Articular chondrocyte of knee joint (primary cell): ENCODE measurements at places on chromosomes 12 and 14. TPM values are rescaled to one million over a fixed set of nuclear protein-coding genes. Genes with fewer than 3 reads are reported as not detected.

The AQP6 gene
- not detected in 2 replicates for total RNA-seq

The ADGRD1 gene
- total RNA-seq, result 1.7 and 1.8 TPM in 2 replicates

The NOVA1 gene
- total RNA-seq, result 0.52 and 0.65 TPM in 2 replicates

The CARMIL3 gene
- 0.22 and 0.52 TPM in 2 replicates for total RNA-seq

The CLEC4D gene
- total RNA-seq, result not detected in 2 replicates

The EIF2B1 gene
- total RNA-seq, result 38.5 and 44.0 TPM in 2 replicates

The BDKRB2 gene
- total RNA-seq, result 35.8 and 54.6 TPM in 2 replicates

The ACVRL1 gene
- 6.1 and 13.8 TPM in 2 replicates for total RNA-seq

The OR6C1 gene
- not detected in 2 replicates for total RNA-seq
